Caco-2 (cell line): ENCODE measurements at places on chromosomes 5 and 9. TPM values are rescaled to one million over a fixed set of nuclear protein-coding genes. Genes with fewer than 3 reads are reported as not detected.
A peak's percentile ranks its signal among the peaks of the same experiment; 100 is the strongest.

DNA sequence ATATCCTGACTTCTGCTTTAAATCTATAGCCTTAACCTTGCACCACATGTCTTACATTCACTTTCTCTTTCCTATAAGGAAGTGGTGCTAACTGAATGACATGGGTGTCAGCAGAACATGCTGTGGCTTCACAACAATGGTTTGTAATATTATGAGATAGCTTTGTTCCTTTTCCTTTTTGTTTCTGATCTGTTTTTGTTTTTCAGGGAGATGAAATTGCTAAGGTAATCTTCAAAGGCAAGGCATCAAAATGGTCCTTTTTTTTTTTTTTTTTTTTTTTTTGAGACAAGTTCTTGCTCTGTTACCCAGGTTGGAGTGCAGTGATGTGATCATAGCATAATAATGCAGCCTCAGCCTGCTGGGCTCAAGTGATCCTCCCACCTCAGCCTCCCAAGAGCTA, 53.6 kb upstream of the RANBP6 start:
- no peaks in the 10 kb centered on the region; the same call in 1 of the 2 replicates for H3K27me3 ChIP-seq
- DNase-seq = no peak
- H3K36me3 ChIP-seq = no peaks in the 10 kb centered on the region
- H3K27ac ChIP-seq = no peak overlapping the region
- no peak overlapping the region for H3K4me3 ChIP-seq

- no peak overlapping the region for H3K4me3 ChIP-seq
- peaks cover 6% of the 10 kb centered on the region for H3K36me3 ChIP-seq
- H3K4me1 ChIP-seq = peaks cover 34% of the 10 kb centered on the region
Observed at GRCh38 chr9:133876144-133876543, 116.0 kb downstream of the VAV2 start.

GRCh38 chr9:129868872-129869486, 33.7 kb downstream of the USP20 start:
- H3K4me3 ChIP-seq = no peak overlapping the region
- H3K36me3 ChIP-seq = no peaks in the 10 kb centered on the region
- H3K27ac ChIP-seq = no peak overlapping the region
- H3K27me3 ChIP-seq = no peaks in the 10 kb centered on the region

DNA sequence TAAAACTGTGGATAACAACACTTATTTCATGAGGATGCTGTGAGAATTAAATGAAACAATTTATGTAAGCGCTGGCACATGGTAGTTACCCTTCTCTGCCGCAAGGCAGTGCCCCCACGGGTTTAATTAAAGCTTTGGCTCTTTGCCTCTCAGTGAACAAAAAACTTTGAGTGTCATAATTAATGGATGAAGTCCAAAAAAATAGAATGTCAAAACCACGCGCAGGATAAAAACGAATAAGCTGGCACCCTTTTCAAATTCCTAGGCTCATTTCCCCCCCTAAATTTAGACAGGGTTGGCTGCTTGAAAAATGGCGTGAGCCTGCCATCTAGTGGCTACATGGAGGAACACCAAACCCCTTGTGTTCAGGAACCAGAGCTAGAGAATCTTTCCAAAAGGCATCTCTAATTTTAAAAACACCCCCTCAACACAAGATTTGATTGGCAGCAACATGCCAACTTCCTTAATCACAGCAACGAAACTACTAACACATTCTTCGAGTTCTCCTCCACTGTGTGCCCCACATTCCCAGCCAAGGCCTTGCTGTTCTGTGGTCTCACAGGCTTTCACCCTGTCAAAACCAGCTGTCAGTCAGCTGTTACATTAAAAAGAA, 29.0 kb upstream of the CCNG1 start:
- no peaks in the 10 kb centered on the region for H3K36me3 ChIP-seq
- DNase-seq = peak; percentile 65
- no peaks in the 10 kb centered on the region for H3K4me1 ChIP-seq
- no peak overlapping the region for H3K4me3 ChIP-seq
- H3K27ac ChIP-seq = no peak overlapping the region

GRCh38 chr5:158819840-158820620, 279.7 kb downstream of the EBF1 start:
- no peaks in the 10 kb centered on the region for H3K27me3 ChIP-seq
- no peak overlapping the region for H3K27ac ChIP-seq
- DNase-seq = no peak
- no peaks in the 10 kb centered on the region for H3K36me3 ChIP-seq

DNA sequence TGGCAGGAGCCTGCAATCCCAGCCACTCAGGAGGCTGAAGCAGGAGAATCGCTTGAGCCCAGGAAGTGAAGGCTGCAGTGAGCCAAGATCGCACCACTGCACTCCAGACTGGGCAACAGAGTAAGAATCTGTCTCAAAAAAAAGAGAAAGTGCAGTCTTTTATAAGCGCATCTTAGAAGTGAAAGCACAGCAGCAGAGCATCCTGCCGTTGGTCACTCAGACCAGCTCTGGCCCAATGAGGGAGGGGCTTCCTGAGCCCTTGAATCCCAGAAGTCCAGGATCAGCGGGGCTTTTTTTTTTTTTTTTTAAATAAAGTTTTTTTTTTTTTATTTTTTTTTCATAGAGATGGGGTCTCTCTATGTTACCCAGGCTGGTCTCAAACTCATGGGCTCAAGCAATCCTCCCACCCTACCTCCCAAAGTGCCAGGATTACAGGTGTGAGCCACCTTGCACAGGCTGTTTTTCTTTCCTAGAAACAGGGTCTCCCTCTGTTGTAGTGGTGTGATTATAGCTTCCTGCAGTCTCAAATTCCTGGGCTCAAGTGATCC, 42.3 kb downstream of the NAIF1 start:
- no peaks in the 10 kb centered on the region for H3K4me1 ChIP-seq
- H3K27me3 ChIP-seq = no peaks in the 10 kb centered on the region
- no peak for DNase-seq
- H3K27ac ChIP-seq = no peak overlapping the region
- H3K36me3 ChIP-seq = no peaks in the 10 kb centered on the region
- no peak overlapping the region for H3K4me3 ChIP-seq

DNA sequence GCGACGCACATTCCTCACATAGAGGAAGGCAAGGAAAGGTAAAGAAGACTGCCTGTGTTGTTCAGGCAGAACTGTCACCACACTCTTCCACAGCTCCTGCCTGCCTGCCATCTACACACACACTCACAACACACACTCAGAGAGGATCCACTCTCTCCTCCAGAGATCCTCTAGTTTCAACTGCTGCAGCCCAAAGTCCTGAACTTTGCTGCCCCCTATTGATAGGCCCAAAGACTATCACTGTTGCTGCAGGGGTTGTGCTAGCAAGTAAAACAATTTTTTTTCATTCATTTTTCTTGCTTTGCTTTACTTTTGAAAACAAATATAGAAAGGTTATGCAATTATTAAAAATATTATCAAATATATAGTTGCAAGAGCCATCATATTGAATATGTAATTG, 5.9 kb upstream of the CFAP90 start:
- H3K4me1 ChIP-seq = no peaks in the 10 kb centered on the region
- H3K27ac ChIP-seq = no peak overlapping the region
- H3K36me3 ChIP-seq = no peaks in the 10 kb centered on the region
- no peaks in the 10 kb centered on the region for H3K27me3 ChIP-seq

GRCh38 chr9:27382308-27382707, 85.4 kb upstream of the EQTN start:
- H3K36me3 ChIP-seq = no peaks in the 10 kb centered on the region
- peak; percentile 27 for DNase-seq
- no peaks in the 10 kb centered on the region for H3K27me3 ChIP-seq
- peaks cover 63% of the 10 kb centered on the region for H3K4me1 ChIP-seq

Gene CAVIN4
- total RNA-seq = 1.5 and 1.7 TPM in 2 replicates

Gene IL13
- not detected in 2 replicates for total RNA-seq

Gene AK8
- total RNA-seq = 0.88 and 1.0 TPM in 2 replicates

Gene PCA3
- not detected in 2 replicates for total RNA-seq
